Activated CD4-positive, alpha-beta T cell treated with anti-CD3 and anti-CD28 coated beads, Interleukin-2, amount 10 ng/mL, durations not matched to agents 7 days and 5 days (primary cell): ENCODE measurements at places on chromosomes 3 and 15.

DNA sequence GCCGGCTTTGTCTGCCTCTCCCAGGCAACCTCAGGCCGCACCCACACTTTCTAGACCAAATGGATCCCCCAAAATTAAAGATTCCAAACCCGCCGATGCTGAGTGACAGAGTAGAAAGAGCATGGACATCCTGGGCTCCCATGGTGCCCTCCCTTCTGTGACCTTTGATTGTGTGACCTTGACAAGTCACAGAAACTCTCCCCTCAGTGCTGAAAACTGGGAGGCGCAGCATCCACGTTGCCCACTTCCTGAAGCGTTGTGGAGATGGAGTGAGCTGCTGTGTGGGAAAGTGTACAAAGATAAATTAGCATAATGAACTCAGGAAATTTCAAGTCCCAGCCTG, 74.4 kb upstream of the MFGE8 start:
- DNase-seq, result no peak
- H3K4me1 ChIP-seq, result peaks cover 2% of the 10 kb centered on the region
- H3K27me3 ChIP-seq, result no peaks in the 10 kb centered on the region
- no peak overlapping the region for H3K27ac ChIP-seq

GRCh38 chr15:95227235-95227634, 995.9 kb downstream of the MCTP2 start:
- no peaks in the 10 kb centered on the region for H3K36me3 ChIP-seq
- no peaks in the 10 kb centered on the region for H3K27me3 ChIP-seq

- H3K4me1 ChIP-seq, result peaks cover 62% of the 10 kb centered on the region
- DNase-seq, result no peak
- H3K4me3 ChIP-seq, result peak overlapping the region; percentile 93
- H3K27ac ChIP-seq, result peak overlapping the region; percentile 27
- peaks cover 22% of the 10 kb centered on the region for H3K36me3 ChIP-seq
Observed at GRCh38 chr3:39384665-39385000, 1.5 kb downstream of the SLC25A38 start.

DNA sequence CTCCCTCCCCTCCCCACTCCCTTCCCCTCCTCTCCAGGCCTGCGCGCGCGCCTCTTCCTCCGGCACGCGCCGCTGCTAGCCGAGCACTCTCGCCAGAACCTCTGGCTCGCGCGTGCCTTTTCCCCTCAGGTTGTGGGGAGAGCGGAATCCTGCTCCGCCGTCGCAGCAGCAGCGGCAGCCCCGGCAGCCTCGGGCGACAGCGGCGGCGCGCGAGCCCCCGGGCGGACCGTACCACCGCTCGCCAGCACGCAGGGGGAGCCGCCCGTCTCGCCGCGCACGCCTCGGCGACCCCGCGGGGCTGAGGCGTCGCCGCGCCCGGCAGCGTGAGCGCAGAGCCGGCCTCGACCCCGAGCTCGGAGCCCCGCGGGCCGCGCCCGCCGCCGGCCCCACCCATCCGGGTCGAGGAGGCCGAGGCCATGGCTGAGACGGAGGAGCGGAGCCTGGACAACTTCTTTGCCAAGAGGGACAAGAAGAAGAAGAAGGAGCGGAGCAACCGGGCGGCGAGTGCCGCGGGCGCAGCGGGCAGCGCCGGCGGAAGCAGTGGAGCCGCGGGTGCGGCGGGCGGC, at the start of gene CDV3:
TSS of gene CDV3 (plus strand) at position 58 of the 566 bp plus-strand sequence. CDS start at position 417, 359 bp downstream.
- H3K27ac ChIP-seq, result peak within 1 kb of the TSS; percentile 99
- H3K4me3 ChIP-seq, result peak within 1 kb of the TSS; percentile 93
- no peak for DNase-seq
- no peaks in the 10 kb centered on the region for H3K27me3 ChIP-seq

DNA sequence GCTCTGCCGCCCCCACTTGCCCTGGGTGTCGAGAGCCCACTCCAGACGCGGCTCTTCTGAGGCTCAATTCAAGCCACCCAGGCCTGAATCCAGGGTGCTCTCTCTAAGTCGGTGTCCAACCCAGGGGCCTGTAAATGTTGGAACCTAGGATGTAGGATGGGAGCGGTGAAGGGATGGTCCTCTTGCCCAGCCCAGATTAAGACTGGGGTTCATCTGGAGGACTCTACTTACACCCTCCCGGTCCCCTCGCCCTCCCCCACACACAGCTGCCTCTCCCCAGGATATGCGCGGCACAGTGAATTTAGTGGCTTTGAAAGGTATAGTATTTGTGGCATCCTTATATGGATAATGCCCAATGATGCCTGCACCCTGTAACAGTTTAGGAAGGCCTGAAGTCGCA, 822 bp upstream of the FBN1 start:
- no peak for DNase-seq
- H3K27ac ChIP-seq, result no peak overlapping the region
- H3K36me3 ChIP-seq, result no peaks in the 10 kb centered on the region
